Activated T-helper 1 cell treated with anti-CD3 and anti-CD28 coated beads, Interleukin-12 subunit alpha, Interleukin-12 subunit beta, Interleukin-2, Interleukin-4 antibody, amounts not matched to agents 30 ng/mL and 10 ng/mL and 1 ng/mL, durations not matched to agents 14 hours and 24 hours and 36 hours (primary cell): ENCODE measurements at places on chromosomes 7 and 10. TPM values are rescaled to one million over a fixed set of nuclear protein-coding genes. Genes with fewer than 3 reads are reported as not detected.

GRCh38 chr10:129852829-129853561 lies 111.1 kb downstream of the EBF3 start:
- no peaks in the 10 kb centered on the region for H3K4me1 ChIP-seq
- no peak overlapping the region for H3K4me3 ChIP-seq
- no peak overlapping the region for H3K27ac ChIP-seq

The TACC2 gene
- total RNA-seq, result not detected in 2 replicates

- H3K27me3 ChIP-seq, result no peaks in the 10 kb centered on the region
- H3K36me3 ChIP-seq, result no peaks in the 10 kb centered on the region
- no peaks in the 10 kb centered on the region for H3K4me1 ChIP-seq
- no peak overlapping the region for H3K27ac ChIP-seq
Observed at GRCh38 chr10:52443419-52444388, 129.6 kb downstream of the DKK1 start.

The IFIT1B gene
- total RNA-seq, result not detected in 2 replicates

The TMEM213 gene
- total RNA-seq, result 0.08 TPM in 1 of 2 replicates, not detected in the other

GRCh38 chr10:106679314-106679713 lies 485.2 kb downstream of the SORCS1 start:
- H3K4me1 ChIP-seq, result no peaks in the 10 kb centered on the region
- no peak for DNase-seq
- H3K4me3 ChIP-seq, result no peak overlapping the region
- H3K27me3 ChIP-seq, result no peaks in the 10 kb centered on the region
- no peaks in the 10 kb centered on the region for H3K36me3 ChIP-seq

DNA sequence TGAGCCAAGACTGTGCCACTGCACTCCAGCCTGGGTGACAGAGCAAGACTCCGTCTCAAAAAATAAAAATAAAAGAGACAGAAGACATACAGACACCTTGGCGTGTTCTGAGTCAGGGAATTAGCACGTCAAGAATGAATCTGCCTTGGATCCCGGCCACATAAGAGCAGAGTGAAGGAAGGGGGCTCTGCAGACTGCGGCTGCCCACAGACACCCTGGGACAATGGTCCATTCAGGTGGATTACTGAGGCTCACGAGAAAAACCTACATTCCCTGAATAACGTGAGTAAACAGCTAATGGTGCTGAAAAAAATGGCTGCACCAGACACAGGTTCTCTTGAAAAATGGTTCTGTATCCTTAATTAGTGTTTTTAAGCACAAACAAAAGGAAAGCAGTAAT lies 100.1 kb upstream of the FGFR2 start:
- H3K4me3 ChIP-seq, result no peak overlapping the region
- H3K27ac ChIP-seq, result no peak overlapping the region
- DNase-seq, result no peak
- H3K4me1 ChIP-seq, result no peaks in the 10 kb centered on the region
- H3K27me3 ChIP-seq, result no peaks in the 10 kb centered on the region
